Activated CD8-positive, alpha-beta memory T cell treated with anti-CD3 and anti-CD28 coated beads, Interleukin-2, amount 10 ng/mL, durations not matched to agents 7 days and 5 days (primary cell): ENCODE measurements at places on chromosomes 2 and 18. TPM values are rescaled to one million over a fixed set of nuclear protein-coding genes. Genes with fewer than 3 reads are reported as not detected.

GRCh38 chr2:63044362-63045327 lies 6.0 kb upstream of the OTX1 start:
- DNase-seq = no peak

Gene SP3
- 95.7 TPM for total RNA-seq

Gene C2orf78
- not detected for total RNA-seq

Gene ATOH8
- total RNA-seq = 0.12 TPM

- DNase-seq = peak; percentile 63
Measured at GRCh38 chr2:95389245-95390119, 13.0 kb upstream of the FAHD2A start.

DNA sequence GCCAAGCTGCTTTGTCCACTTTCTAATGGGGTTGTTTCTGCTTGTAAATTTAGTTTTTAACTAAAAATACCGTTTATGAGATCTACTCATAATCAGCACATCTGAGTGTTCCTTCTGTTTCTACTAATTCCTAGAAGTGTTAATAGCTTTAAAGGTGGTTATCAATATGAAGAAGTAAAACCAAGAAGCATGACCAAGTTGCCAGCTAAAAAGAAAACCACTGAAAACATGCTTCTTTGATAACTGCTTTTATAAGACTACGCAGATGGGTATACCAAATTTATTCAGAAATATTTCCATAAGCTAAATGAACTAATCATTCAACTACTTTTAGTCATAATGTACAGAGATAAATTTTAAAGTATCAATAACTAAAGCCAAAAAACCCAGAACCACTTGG lies 101.8 kb downstream of the C2orf74 start:
- no peak for DNase-seq

Gene RGPD4
- total RNA-seq = 0.54 TPM

- no peak for DNase-seq
Measured at GRCh38 chr2:178892751-178893625, 85.8 kb upstream of the TTN start.

DNA sequence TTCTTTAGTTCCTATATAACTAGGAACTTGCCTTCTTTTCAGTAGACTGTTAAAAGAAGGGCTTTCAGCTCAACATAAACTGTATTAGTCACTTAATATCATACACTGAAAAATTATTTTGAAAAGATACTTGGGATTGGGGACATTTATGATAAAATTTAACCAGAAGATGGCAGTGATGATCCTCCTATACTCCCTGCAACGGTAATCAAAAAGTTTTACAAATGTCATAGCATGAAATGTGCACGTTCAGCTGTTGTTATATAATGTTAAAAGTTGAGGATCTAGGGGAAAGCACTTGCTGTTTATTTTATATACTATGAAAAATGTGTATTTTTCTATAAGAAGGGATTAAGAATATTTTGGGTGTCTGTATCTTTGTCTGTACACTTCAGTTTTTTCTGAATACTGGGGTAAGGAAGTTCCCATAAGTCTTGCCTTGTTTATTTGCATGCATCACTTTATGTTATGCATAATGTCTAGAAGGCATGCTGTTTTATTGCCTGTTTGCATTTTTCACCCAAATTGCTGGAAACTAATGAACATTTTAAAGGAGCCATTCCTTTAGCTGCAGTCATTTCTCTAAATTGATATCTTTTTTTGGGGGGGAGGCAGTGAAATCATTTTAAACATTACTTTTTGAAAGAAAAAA lies 19.0 kb downstream of the DYNC1I2 start:
- DNase-seq = no peak

- no peak for DNase-seq
Measured at GRCh38 chr2:126725580-126725979, 69.6 kb downstream of the GYPC start.
